ENCODE measurements at places on chromosomes 7 and 10.

- no peak for DNase-seq
Measured at GRCh38 chr10:90062786-90063185, 361.4 kb downstream of the KIF20B start.

GRCh38 chr10:32229170-32229569 lies 117.8 kb downstream of the EPC1 start:
- DNase-seq, result no peak

GRCh38 chr7:130476297-130477150 lies 15.4 kb upstream of the MEST start:
- DNase-seq, result no peak

- no peak for DNase-seq
Measured at GRCh38 chr7:2775785-2776184, 68.3 kb downstream of the GNA12 start.

GRCh38 chr7:134532180-134532953 lies 5.0 kb downstream of the AKR1B10 start:
- DNase-seq, result peak; percentile 42

GRCh38 chr10:103078676-103079075 lies 114.4 kb downstream of the NT5C2 start:
- no peak for DNase-seq

DNA sequence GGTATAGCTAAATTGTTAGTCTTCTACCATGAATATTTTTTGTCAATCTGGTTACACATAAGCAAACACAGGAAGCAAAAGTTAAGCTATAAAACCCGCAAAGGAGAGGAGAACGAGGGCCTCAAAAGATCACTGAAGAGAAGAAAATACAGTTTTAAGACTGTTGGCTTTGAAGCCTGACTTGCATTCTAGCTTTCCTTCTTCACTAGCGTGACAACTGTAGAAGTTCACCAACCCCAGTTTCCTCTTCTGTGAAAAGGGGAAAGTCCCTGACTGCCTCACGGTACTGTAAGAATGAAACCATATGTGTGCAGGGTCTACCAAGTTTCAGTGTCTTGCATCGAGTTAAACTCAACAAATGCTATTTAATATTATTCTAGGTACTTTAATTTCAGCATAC lies 7.5 kb upstream of the LRRN3 start:
- no peak for DNase-seq

- DNase-seq, result no peak
Measured at GRCh38 chr10:70785190-70785589, at the start of gene TBATA. Gene TBATA, minus strand, starts transcription at chr10:70785377. Its CDS starts 1,998 bp downstream, at chr10:70783379.

DNA sequence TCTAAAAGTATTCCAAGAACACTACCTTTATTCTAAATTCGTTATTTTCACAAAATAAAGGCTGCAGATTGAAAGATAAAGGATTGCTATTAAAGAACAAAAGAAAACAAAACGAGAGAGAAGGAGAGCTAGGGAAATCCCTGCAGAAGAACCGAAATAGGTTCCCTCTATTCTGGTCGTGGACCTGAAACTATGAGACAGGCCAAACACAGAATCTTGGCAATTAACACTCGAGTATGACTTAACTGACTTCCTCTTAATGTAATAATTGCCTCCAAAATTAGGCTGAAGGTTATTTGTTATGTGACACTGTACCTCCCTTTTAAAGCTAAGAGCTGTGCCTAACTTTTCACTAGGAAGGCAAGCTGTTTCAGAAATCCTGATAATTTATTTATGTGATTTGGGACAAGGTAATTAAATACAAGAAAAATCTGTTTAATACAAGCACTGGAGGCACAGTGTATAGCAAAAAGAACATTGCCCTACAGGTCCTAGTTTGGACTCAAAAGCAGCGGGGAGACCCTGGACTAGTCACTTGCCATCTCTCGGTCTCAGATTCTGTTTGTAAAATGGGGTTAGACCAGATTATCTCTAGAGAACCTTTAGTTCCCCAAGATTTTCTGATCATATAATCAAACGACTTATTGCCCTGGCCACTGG lies 11.6 kb downstream of the NAMPT start:
- DNase-seq, result no peak

GRCh38 chr10:76141376-76141775 lies 710.0 kb downstream of the LRMDA start:
- no peak for DNase-seq

- DNase-seq, result peak; percentile 5
Measured at GRCh38 chr7:94510582-94511496, 1.2 kb downstream of the CASD1 start.

GRCh38 chr10:45447416-45447815 lies 73.4 kb downstream of the ALOX5 start:
- no peak for DNase-seq

GRCh38 chr7:94022550-94022949 lies 18.4 kb upstream of the BET1 start:
- no peak for DNase-seq

DNA sequence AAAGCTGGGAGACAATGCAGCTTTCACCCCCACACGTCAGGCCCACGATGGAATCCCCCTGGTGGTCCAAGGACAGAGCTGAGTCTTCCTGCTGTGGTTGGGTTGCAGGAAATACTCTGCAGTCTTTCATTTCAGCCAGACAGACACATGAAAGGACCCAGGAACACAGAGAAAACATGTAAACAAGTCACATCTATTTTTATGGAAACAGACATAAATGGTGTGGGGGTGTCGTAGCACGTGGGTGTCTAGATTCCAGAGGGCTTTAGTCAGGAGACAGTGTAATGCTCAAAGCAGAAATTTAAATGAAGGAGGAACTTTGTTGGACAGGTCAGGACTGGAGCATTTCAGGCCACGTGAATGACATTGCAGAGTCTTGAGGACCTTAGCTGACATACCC lies 444.6 kb downstream of the SUGCT start:
- no peak for DNase-seq

DNA sequence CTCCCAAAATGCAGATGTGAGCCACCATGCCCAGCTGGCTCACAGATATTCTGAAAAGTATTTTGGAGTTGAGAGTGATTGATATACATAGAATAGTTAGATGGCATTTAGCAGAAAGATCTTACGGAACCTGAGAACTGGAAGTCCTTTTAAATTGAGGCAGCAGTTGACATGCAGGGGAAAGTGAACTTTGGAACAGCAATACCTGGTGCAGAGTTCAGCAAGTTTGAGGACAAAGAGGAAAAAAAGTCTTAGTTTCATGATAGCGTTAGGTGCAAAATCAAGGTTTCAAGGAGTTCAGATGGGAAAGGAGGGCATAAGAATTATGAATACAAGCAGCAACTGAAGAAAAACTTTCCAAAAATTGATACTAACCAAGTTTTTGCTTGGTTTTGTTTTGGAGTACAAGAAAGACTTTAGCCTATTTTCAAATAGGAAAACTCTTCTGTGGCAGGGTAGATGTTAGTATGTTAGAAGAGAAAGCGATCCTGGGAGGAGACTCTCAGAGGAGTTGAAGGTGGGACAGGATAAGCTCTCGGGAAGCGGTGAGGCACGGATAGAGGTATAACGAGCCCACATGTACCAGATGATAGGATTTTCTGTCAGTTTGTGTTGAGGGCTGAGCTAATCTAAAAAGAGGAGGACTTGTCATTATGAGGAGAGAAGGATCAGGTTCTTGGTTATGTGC lies 28.0 kb upstream of the STMP1 start:
- DNase-seq, result no peak

GRCh38 chr7:18534481-18534880 lies 38.9 kb downstream of the HDAC9 start:
- peak; percentile 46 for DNase-seq

DNA sequence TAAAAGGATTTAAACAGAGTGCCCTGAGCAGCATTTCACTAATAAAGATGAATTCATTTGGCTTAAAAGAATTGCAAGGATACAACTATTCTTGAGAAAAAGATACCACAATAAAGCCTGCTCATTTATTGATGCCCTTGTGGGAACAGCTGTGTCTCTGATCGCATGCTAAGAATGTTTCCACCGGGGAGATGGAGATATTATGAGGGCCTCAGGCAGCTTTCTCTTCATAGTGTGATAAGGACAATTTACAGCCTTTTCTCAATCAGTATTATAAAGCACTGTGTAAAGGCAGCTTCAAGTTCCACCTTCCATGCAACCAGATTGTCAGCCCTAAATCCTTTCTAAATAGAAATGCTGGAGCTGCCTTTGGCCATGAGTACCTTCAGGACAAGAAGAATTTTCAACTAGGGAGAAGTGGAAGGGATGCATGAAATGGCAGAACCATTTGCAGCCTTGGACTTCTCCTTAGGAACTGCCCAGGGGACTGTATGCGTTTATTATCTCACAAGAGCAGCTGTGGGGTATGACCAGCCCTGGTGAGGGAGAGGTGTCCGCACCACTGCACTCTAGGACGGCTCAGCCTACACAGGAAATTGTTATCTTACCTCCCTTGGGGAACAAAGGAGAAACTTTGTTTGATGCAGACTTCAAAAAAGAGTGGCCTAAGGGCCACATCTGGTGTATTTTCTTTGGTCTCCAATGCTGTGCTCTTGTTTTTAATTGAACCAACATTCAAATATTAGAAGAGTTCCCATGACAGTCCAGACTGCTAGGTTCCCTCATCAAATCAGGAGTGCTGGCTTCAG lies 116.9 kb upstream of the PCGF5 start:
- DNase-seq, result no peak
